Muscle of leg (tissue), 16 donors: ENCODE measurements at places on chromosomes 5 and 9. TPM values are rescaled to one million over a fixed set of nuclear protein-coding genes. Genes with fewer than 3 reads are reported as not detected.

- peaks cover 16% of the 10 kb centered on the region for H3K36me3 ChIP-seq
- peaks cover 14% of the 10 kb centered on the region for H3K4me1 ChIP-seq
- no peak for DNase-seq
- no peak overlapping the region for H3K4me3 ChIP-seq
- H3K27ac ChIP-seq: no peak overlapping the region
Observed at GRCh38 chr9:137113385-137114159, 961 bp downstream of the DPP7 start.

DNA sequence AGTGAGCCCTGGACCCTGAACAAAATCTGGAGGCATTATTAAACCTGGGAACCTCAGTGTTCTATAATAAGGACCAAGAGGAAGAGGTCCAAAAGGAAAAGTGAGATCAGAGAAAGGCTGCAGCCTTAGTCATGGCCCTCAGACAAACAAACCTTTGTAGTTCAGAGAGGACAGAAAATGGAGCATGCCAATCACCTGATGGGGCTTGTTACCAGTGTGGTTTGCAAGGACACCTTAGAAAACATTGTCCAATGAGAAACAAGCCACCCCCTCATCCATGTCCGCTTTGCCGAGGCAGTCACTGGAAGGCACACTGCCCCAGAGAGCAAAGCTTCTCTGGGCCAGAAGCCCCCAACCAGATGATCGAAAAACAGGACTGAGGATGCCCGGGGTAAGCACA, 254.8 kb downstream of the CDH10 start:
- no peak for DNase-seq
- H3K27ac ChIP-seq: no peak overlapping the region
- no peaks in the 10 kb centered on the region for H3K4me1 ChIP-seq
- no peaks in the 10 kb centered on the region for H3K27me3 ChIP-seq
- no peak overlapping the region for H3K4me3 ChIP-seq
- no peaks in the 10 kb centered on the region for H3K36me3 ChIP-seq

- DNase-seq: no peak
- no peak overlapping the region for H3K27ac ChIP-seq
- H3K36me3 ChIP-seq: no peaks in the 10 kb centered on the region
- H3K27me3 ChIP-seq: no peaks in the 10 kb centered on the region
- no peaks in the 10 kb centered on the region for H3K4me1 ChIP-seq
Observed at GRCh38 chr9:22529426-22530199, 83.0 kb downstream of the DMRTA1 start.

DNA sequence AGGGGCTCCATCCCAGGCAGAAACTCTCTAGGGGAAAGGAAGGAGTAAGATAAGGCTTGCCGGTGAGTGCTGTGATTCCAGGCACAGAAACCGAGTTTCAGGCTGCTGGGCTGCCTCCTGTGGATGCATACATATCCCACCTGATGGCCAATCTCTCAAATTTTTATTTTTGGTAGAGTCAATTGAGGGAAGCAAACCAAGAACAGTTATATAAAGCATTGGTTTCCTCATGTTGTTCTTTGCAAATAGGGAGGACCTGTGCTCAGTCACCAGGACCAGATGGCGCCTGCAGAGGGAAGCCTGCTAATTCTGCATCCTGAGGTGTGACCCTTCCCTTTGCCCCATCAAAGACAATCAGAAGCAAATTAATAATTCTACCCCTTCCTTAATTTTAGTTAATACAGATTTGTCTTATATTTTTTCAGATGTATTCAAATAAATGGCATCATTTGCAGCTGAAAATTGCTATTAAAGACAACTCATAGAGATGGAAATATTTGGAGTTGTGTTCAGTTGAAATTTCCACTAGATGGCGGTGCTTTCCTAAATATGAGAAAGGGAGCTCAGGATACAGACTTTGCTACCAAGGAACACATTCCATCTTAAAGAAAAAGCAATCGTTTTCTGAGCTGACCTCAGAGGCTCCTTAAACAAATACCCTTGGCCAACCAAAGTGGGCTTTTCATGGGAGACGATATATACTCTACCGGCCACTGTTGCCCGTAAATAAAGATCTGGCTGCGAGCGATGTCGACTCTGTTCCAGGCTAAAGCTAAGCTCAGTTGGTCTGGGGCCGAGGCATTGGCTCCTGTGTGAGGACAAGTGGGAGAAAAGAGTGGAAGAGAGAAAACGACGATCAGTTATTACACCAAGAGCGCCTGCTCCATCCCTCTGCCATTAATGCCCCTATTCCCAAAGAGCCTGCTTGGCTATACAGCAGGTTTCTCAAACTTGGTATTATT, 225.7 kb upstream of the KLF9 start:
- H3K4me3 ChIP-seq: no peak overlapping the region
- peak; percentile 85 for DNase-seq
- no peaks in the 10 kb centered on the region for H3K27me3 ChIP-seq
- no peak overlapping the region for H3K27ac ChIP-seq
- H3K4me1 ChIP-seq: no peaks in the 10 kb centered on the region

DNA sequence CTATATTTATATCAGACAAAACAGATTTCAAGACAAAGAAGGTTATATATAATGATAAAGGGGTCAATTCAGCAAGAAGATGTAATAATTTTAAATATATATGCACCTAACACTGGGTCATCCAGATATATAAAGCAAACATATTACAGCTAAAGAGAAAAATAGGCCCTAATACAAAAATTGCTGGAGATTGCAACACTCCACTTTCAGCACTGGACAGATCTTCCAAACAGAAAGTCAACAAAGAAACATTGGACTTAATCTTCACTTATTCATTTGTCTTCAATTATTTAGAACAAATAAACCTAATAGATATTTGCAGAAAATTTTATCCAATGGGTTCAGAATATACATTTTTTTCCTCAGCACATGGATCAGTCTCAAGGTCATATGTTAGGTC, 45.8 kb downstream of the MEIKIN start:
- no peak overlapping the region for H3K4me3 ChIP-seq
- H3K27me3 ChIP-seq: no peaks in the 10 kb centered on the region
- no peaks in the 10 kb centered on the region for H3K36me3 ChIP-seq
- no peak for DNase-seq
- H3K4me1 ChIP-seq: no peaks in the 10 kb centered on the region

DNA sequence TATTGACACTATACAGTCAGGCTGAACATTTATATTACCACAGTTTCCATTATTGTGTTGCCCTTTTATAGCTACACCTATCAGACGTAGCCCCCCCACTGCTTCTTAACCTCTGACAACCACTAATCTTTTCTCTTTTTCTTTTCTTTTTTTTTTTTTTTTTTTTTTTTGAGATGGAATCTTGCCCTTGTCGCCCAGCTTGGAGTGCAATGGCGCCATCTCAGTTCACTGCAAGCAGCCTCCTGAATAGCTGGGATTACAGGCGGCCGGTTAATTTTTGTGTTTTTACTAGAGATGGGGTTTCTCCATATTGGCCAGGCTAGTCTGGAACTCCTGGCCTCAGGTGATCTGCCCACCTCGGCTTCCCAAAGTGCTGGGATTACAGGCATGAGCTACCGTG, 75.4 kb downstream of the UHRF2 start:
- no peak overlapping the region for H3K4me3 ChIP-seq
- H3K4me1 ChIP-seq: no peaks in the 10 kb centered on the region
- H3K27me3 ChIP-seq: no peaks in the 10 kb centered on the region
- no peak overlapping the region for H3K27ac ChIP-seq

- no peak for DNase-seq
- peaks cover 44% of the 10 kb centered on the region for H3K27me3 ChIP-seq
Observed at GRCh38 chr9:38422555-38423260, 1.5 kb downstream of the IGFBPL1 start.

- no peak for DNase-seq
- H3K4me1 ChIP-seq: no peaks in the 10 kb centered on the region
- no peak overlapping the region for H3K4me3 ChIP-seq
- H3K27ac ChIP-seq: no peak overlapping the region
- H3K36me3 ChIP-seq: no peaks in the 10 kb centered on the region
- no peaks in the 10 kb centered on the region for H3K27me3 ChIP-seq
Observed at GRCh38 chr5:111144352-111144930, 52.3 kb downstream of the WDR36 start.

DNA sequence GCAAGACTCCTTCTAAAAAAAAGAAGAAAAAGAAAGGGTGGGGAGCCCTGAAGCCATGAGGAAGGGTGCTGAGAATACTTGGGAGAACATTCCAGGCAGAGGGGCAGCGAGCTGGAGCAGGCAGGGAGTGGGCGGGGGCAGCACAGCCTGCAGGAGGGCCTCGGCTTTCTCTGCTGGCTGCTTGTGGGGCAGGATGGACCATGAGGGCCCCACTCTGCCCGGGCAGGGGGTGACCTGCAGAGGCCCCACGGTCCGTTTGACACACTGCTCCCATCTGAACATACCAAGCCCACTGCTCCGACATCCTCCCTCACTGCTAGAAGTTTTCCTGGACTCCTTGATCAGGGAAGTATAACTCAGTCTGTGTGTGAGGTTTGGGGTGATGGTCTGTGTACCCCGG, 11.7 kb upstream of the NUP214 start:
- DNase-seq: no peak
- no peak overlapping the region for H3K4me3 ChIP-seq
- H3K27me3 ChIP-seq: no peaks in the 10 kb centered on the region
- H3K36me3 ChIP-seq: peaks cover 3% of the 10 kb centered on the region
- H3K4me1 ChIP-seq: peaks cover 2% of the 10 kb centered on the region

DNA sequence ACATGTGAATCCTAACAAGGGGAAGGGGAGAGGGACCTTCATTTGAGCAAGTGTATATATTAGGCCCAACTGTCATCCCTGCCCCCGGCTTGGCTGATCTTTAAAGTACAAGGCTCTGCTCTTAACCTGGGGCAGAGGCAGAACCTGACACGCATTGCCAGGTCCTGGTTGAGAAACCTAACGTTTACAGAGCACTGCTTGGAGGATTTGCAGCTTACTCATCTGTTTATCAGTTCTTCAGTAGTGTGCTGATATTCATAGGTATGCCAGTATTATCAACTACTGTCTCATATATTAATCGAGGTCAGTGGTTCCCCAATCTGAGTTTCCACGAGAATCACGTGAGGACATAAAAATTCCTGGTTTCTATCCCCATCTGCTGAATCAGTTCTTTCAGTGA, 50.4 kb downstream of the ACO1 start:
- H3K36me3 ChIP-seq: peaks cover 53% of the 10 kb centered on the region
- H3K4me3 ChIP-seq: no peak overlapping the region
- H3K27ac ChIP-seq: no peak overlapping the region
- peak; percentile 33 for DNase-seq
- no peaks in the 10 kb centered on the region for H3K4me1 ChIP-seq

- H3K27me3 ChIP-seq: no peaks in the 10 kb centered on the region
- DNase-seq: no peak
- no peaks in the 10 kb centered on the region for H3K36me3 ChIP-seq
- no peak overlapping the region for H3K4me3 ChIP-seq
- H3K27ac ChIP-seq: no peak overlapping the region
Observed at GRCh38 chr5:100444961-100445360, 90.2 kb upstream of the FAM174A start.

DNA sequence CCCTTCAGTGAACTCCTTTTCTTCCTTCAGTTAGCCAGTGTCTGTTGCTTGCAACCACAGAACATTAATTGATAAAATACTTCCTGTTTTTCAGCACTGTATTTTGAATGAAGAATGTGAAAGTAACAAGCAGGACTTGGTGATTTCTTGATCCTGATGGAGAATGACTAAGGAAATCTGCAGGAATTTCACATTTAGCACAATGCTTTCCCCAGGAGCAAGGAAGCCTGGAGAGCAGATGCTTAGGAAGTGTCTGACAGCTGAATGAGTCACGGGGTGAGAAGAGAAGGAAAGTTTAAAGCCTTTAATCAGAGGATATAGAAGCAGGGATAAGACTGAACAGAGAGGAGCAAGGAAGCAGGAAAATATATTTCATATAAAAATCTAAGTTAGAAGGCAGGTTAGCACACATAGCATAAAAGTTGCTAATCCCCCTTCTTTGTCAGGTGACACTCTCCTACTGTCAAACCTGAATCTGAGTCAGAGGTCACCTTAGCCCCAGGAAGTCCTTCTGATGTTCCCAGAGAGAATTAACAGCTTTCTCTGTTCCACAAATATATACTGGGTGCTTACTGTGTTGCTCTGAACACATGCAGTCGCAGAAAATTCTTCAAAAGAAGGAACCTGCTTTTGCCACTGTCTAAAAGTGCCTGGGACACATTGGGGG, 59.7 kb downstream of the GNA14 start:
- H3K27me3 ChIP-seq: no peaks in the 10 kb centered on the region
- H3K27ac ChIP-seq: no peak overlapping the region
- peaks cover 23% of the 10 kb centered on the region for H3K4me1 ChIP-seq
- no peak overlapping the region for H3K4me3 ChIP-seq
- DNase-seq: peak; percentile 51
- no peaks in the 10 kb centered on the region for H3K36me3 ChIP-seq

DNA sequence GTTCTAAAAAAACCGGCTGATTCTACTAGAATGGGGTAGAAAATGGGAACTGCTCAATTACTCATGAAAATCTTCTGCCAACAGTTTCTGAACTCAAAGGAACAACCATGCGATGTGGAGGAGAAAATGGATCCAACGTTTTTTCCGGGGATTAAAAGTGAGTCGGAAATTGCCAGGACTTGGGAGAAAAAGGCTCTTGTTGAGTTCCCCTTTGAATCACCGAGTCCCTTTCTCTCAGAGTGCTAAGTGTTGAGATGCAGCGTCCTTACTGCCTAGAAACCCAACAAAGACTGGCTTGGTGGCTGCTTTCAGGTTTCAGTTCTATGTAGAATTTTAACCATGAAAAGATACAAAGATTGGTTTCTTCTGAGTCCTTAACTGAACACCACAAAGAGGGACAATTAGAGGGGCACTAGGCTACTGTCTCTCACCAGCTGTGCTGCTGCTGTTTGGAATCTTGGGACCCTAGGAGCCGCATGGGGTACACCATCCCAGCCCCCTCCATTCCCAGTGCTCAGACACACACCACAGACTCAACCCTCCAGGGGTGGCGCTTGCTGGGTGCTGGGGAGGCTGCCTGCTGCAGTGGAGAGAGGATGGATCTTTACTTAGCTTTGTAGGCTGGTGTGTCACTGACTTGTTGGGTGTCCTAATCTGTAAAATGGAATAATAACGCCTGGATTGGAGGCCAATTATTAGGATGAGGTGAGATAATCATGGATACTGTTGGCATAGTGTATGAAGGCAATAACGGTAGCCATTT, 21.5 kb upstream of the NEUROG1 start:
- peaks cover 49% of the 10 kb centered on the region for H3K27me3 ChIP-seq
- no peaks in the 10 kb centered on the region for H3K36me3 ChIP-seq
- DNase-seq: no peak
- no peak overlapping the region for H3K4me3 ChIP-seq
- H3K4me1 ChIP-seq: peaks cover 3% of the 10 kb centered on the region

Gene SPINK6
- total RNA-seq: not detected

Gene PCDHA5
- 0.04 TPM for total RNA-seq

Gene DPYSL3
- total RNA-seq: 87.5 TPM

Gene NR5A1
- total RNA-seq: not detected

Gene SLIT3
- 7.4 TPM for total RNA-seq

Gene KIAA1958
- total RNA-seq: 3.4 TPM

Gene CNOT6
- 11.7 TPM for total RNA-seq
